ENCODE measurements at places on chromosomes 13 and 19.

GRCh38 chr19:30691819-30692166 is 319.6 kb downstream of the ZNF536 start:
- DNase-seq = no peak

DNA sequence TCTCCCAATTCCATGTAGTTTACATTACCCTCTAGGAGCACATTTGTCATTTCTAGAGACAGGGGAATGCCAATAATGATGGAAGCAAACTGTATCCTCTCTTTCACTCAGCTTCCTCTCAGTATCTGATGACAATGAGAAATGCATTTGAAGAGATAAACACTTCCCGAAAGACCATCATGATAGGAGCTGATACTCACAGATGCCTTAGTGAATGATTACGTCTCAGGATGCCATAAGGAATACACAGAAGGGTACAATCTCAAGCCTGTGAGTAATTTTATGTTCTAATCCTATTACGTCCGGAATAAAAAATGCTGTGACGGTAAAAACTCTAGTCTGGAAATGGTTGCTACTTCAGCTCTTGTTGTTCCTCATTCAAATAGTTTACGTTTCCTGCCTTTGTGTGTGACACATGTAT is 663.8 kb upstream of the MIR17HG start:
- DNase-seq = no peak

DNA sequence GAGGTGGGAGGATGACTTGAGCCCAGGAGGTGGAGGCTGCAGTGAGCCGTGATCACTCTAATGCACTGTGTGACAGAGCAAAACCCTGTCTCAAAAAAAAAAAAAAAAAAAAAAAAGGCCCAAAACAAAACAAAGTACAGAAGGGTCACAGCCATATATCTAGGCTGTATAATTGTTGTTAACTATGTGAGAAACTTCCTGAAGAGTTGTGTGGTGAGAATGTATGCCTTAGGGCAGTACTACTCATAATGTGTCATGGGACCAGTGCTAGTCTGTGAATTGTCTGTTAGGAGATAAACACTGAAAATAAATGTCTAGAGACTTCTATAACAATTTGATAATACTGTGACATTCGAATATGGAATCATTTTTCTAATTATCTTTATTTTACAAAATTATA is 43.1 kb downstream of the PAN3 start:
- DNase-seq = no peak

DNA sequence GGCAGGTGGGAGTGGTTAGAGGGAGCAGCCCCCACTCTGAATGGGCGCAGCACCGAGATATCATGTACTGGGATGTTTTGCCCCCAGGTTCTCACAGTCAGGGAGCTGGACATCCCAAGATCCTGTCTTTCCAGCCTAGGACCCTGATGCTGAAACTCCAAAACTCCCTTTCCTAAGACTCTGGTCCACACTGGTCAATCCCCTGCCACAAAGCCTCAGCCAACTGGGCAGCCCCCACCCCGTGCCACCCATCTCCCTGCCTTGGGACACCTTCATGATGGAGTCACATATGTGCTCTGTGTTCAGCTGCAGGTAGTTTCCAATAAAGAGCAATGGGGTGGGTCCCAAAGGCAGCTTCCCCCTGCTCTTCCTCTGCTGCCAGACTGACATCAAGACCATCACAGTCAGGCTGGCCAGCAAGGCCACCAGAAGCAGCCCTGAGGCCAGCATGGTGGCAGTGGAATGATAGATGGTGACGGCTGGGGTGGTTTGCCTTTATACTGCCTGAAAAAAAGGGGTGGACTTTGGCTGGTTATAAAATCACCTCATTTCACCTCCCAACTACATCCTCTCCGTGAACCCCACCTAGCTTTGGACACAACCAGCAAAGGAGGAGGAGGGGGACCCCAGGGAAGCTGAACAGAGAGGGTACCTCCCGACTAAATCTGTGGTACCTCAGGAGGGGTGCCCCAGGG is 36.3 kb downstream of the CYP2B6 start:
- DNase-seq = no peak

- no peak for DNase-seq
Observed at GRCh38 chr13:76732367-76732766, 153.8 kb downstream of the KCTD12 start.

- no peak for DNase-seq
Observed at GRCh38 chr13:46614582-46614981, 61.6 kb downstream of the LRCH1 start.

All from stimulated activated CD4-positive, alpha-beta T cell treated with anti-CD3 and anti-CD28 coated beads, TNF-alpha, amount 100 ng/mL, for 1 hour (primary cell).